AML-193 (cell line): ENCODE measurements at places on chromosomes 7 and 10.

DNA sequence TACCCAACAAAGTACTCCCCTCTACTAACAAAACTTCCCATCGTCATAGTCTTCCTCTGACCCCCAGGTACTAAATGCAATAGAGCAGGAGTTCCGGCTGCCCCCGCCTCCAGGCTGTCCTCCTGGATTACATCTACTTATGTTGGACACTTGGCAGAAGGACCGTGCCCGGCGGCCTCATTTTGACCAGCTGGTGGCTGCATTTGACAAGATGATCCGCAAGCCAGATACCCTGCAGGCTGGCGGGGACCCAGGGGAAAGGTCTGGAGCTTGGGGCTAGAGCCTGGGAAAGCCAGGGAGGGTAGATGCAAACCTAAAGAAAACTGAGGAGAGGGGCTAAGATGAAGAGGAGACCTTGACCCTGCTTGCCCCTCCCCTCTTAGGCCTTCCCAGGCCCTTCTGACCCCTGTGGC is 15.3 kb downstream of the EPHB6 start:
- DNase-seq: no peak

- DNase-seq: no peak
Observed at GRCh38 chr10:129966370-129966888, 2.4 kb upstream of the EBF3 start.

- no peak for DNase-seq
Observed at GRCh38 chr7:69047151-69047754, 551.0 kb upstream of the AUTS2 start.

DNA sequence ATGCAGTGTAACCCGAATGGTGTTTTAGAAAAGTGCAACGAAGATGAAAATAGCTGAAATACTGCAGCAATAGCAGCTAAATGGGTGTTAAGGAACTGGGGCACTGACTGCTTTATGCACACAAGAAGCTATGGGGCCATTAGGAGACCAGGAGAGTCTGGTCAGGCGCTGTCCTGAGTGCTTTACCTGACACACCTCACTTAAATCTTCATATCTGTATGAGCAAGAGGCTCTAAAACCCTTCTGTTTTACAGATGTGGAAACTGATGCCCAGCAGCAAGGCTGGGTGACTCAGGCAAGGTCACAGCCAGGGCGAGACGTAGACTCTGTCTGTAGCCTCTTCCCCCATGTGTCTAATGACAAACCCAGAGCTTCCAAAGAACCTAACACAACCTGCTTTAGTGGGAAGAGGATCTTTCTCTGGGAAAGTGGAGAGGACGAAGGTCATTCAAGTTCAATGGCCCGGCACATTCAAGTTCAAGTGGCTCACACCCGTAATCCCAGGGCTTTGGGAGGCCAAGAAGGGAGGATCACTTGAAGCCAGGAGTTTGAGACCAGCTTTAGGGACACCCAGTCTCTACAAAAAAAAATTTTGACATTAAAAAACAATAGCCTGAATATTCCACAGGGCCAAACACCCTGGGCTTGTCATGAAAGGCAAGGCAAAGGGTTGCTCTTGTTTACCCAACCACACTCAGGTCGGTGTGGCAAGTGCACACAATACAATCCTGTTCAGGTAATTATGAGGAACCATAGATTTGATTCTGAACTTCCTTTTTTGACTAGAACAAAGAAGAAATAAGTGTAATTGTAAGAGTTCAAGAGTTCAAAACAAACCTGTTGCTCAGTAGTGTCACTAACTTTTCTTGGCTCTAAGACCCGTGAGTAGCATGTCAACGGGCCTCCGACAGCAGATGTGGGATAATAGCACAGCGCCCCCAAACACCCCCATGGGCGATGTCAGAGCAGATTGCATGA is 53.7 kb upstream of the KLF6 start:
- no peak for DNase-seq
